Liver (tissue), 10 donors: ENCODE measurements at places on chromosomes 1 and 21. TPM values are rescaled to one million over a fixed set of nuclear protein-coding genes. Genes with fewer than 3 reads are reported as not detected.
A peak's percentile ranks its signal among the peaks of the same experiment; 100 is the strongest.

- H3K4me3 ChIP-seq = no peak overlapping the region
- no peaks in the 10 kb centered on the region for H3K4me1 ChIP-seq
- peaks cover 70% of the 10 kb centered on the region for H3K36me3 ChIP-seq
Observed at GRCh38 chr1:12275370-12275769, 45.5 kb downstream of the VPS13D start.

PLA2G2C gene
- total RNA-seq = not detected

DNA sequence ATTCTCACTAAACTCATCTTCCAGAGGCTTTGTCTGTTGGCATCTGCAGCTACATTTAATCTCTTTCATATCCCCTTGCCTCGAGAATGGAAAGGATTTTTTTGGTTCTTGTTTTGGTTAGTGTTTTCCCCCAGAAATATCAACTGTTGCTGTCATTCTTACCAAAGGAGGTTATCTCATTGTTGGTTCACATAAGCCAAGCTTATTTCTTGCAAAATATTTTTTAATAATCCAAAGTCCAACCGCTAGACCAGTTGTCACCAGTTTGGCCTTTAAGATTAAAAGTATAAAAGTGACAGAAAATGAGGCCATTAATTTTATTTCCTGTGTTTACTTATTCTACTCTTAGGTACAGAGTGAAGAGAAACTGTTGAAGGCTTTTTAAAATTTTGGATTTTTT, 66.5 kb upstream of the PROX1 start:
- H3K27ac ChIP-seq = peak overlapping the region; percentile 54
- DNase-seq = no peak
- no peak overlapping the region for H3K4me3 ChIP-seq
- peaks cover 5% of the 10 kb centered on the region for H3K4me1 ChIP-seq
- no peaks in the 10 kb centered on the region for H3K27me3 ChIP-seq
- H3K36me3 ChIP-seq = no peaks in the 10 kb centered on the region

- H3K4me1 ChIP-seq = no peaks in the 10 kb centered on the region
- no peak overlapping the region for H3K27ac ChIP-seq
- no peak for DNase-seq
- no peaks in the 10 kb centered on the region for H3K27me3 ChIP-seq
Observed at GRCh38 chr21:31286621-31287020, 57.4 kb downstream of the TIAM1 start.

KIF17 gene
- total RNA-seq = 1.7 TPM

GRCh38 chr1:183291802-183292514, 105.9 kb downstream of the LAMC2 start:
- H3K4me3 ChIP-seq = no peak overlapping the region
- H3K27ac ChIP-seq = no peak overlapping the region
- no peaks in the 10 kb centered on the region for H3K4me1 ChIP-seq
- no peaks in the 10 kb centered on the region for H3K36me3 ChIP-seq
- no peak for DNase-seq
- no peaks in the 10 kb centered on the region for H3K27me3 ChIP-seq

MMEL1 gene
- under 0.01 TPM for total RNA-seq

OR6K3 gene
- 0.19 TPM for total RNA-seq

PPIAL4G gene
- total RNA-seq = 0.17 TPM

CYYR1 gene
- total RNA-seq = 1.9 TPM

DNA sequence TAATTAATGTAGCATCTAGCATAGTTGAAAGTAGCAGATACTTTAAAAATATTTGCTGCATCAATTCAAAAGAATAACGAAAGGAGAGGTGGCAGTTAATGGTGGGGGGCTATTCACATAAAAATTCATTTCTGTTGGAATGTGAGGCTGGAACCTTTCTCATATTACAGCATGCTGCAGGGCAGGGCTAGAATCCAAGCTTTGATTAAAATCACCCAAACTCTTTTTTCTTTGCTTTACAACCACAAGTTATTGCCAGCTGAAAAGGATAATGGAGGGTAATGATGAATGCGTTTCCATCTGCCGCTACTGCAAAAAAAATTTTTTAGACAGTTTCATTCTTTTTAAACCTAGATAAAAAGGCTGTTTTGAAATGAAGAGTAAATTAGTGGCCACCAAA, 9.8 kb downstream of the DISP1 start:
- H3K4me1 ChIP-seq = no peaks in the 10 kb centered on the region
- H3K36me3 ChIP-seq = no peaks in the 10 kb centered on the region
- DNase-seq = no peak
- no peak overlapping the region for H3K27ac ChIP-seq

- no peak for DNase-seq
- no peaks in the 10 kb centered on the region for H3K4me1 ChIP-seq
- no peak overlapping the region for H3K27ac ChIP-seq
- no peaks in the 10 kb centered on the region for H3K27me3 ChIP-seq
- no peaks in the 10 kb centered on the region for H3K36me3 ChIP-seq
Observed at GRCh38 chr1:202056644-202057334, 46.4 kb downstream of the ELF3 start.

LCE6A gene
- total RNA-seq = not detected

EEIG2 gene
- 10.6 TPM for total RNA-seq

GRCh38 chr1:18397641-18398040, 83.1 kb upstream of the KLHDC7A start:
- H3K27ac ChIP-seq = no peak overlapping the region
- H3K4me3 ChIP-seq = no peak overlapping the region
- no peaks in the 10 kb centered on the region for H3K27me3 ChIP-seq
- no peak for DNase-seq
- no peaks in the 10 kb centered on the region for H3K36me3 ChIP-seq

DNA sequence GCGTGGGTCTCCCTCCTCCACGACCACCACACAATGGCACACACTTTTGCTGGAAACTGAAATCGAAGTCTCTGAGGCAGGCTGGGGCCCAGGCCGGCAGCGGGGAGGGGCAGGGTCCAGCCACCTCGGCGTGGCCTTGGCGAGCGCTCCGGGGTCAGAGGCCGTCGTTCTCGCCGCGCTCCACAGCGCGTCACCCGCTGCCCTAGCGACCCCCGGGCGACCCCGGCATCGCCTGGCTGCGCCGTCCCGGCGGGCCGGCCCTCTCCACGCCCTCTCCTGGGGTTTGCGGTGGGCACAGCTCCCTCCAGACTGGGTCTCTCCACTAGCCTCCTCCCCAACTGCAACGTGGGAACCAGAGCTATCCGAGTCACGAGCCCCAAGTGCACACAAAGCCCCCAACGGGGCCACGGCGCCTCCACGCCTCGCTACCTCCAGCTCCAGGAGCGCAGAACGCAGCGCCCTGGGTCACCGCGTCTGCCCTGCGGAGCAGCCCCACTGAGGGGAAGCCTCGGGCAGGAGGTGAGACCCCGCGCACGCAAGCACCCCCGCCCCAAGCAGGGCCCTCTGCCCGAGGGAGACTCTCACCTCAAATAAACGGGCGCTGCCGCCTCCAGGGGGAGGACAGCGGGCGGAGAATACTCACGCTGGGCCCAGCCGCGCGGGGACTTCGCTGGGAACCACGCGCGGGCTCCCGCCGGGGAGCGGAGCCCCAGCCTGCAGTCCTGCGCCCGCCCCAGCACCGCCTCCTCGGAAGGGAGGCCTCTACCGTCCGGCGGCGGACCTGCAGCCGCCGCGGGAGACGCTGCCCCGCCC, 134.0 kb upstream of the BARHL2 start:
- peak; percentile 87 for DNase-seq
- H3K36me3 ChIP-seq = no peaks in the 10 kb centered on the region
- H3K4me3 ChIP-seq = peak overlapping the region; percentile 94
- no peaks in the 10 kb centered on the region for H3K27me3 ChIP-seq
- H3K27ac ChIP-seq = peak overlapping the region; percentile 92

- H3K4me3 ChIP-seq = no peak overlapping the region
- H3K27ac ChIP-seq = no peak overlapping the region
- H3K36me3 ChIP-seq = no peaks in the 10 kb centered on the region
- H3K27me3 ChIP-seq = no peaks in the 10 kb centered on the region
- DNase-seq = no peak
Observed at GRCh38 chr1:231584117-231584516, 42.5 kb upstream of the DISC1 start.

- no peak for DNase-seq
- no peak overlapping the region for H3K4me3 ChIP-seq
- H3K4me1 ChIP-seq = no peaks in the 10 kb centered on the region
- H3K36me3 ChIP-seq = no peaks in the 10 kb centered on the region
- no peak overlapping the region for H3K27ac ChIP-seq
Observed at GRCh38 chr21:25375675-25376074, 231.6 kb downstream of the MRPL39 start.

GRCh38 chr1:33057095-33057494, 20.4 kb upstream of the AK2 start:
- no peak overlapping the region for H3K27ac ChIP-seq
- DNase-seq = no peak
- H3K36me3 ChIP-seq = no peaks in the 10 kb centered on the region
- peaks cover 5% of the 10 kb centered on the region for H3K4me1 ChIP-seq
- no peak overlapping the region for H3K4me3 ChIP-seq

DNA sequence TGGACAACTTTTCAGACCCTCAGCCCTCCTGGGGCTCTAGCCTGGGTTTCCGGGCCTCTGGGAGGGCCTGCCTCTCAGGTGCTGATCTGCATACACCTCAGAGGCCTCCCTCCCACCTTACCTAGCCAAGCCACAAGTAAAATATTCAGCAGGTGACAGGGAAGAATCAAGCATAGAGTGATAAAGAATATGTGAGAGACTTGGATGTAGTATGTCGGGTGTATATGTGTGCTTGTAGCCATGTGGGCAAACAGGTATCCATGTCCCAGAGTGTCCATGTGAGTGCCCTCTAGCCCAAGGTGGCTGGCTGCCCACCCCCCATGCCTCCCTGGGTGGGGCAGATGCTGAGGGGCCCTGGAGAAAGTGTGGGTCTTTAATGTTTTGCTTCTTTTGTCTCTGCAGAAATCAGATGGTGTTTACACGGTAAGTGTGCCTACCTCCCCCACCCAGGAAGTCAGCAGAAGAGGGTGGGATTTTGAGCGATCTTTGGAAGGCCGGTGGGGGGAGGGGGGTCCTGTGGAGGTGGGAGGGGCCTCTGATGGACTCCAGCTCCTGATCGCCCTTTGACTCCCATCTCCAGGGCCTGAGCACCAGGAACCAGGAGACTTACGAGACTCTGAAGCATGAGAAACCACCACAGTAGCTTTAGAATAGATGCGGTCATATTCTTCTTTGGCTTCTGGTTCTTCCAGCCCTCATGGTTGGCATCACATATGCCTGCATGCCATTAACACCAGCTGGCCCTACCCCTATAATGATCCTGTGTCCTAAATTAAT, 3.4 kb downstream of the FCER1G start:
- H3K27me3 ChIP-seq = no peaks in the 10 kb centered on the region
- peaks cover 9% of the 10 kb centered on the region for H3K4me1 ChIP-seq
- no peak overlapping the region for H3K4me3 ChIP-seq
- H3K36me3 ChIP-seq = peaks cover 11% of the 10 kb centered on the region
- peak overlapping the region; percentile 86 for H3K27ac ChIP-seq
